ENCODE measurements at places on chromosomes 6 and 20.

DNA sequence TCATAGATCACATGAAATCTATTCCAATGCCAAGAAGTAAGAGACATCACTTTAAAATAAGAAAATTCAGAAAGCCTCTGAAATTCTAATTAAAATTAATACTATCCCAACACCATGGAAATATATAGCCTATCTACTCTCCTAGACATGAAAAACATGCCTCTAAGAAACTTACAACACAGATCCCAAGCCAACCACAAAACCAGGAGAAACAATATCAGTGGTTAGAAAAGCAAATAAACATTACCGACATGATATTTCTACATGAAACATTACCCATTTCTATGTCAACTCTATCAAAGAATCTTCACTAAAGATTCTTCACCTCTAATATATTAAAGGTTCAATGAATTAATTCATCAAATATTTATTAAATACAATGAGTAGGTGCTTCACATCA is 4.8 kb downstream of the EPB41L2 start:
- DNase-seq: no peak

- no peak for DNase-seq
These were observed 49.4 kb downstream of the ANKRD60 start for GRCh38 chr20:58179083-58179431.

GRCh38 chr6:129209355-129209754 is 326.4 kb downstream of the LAMA2 start:
- no peak for DNase-seq

DNA sequence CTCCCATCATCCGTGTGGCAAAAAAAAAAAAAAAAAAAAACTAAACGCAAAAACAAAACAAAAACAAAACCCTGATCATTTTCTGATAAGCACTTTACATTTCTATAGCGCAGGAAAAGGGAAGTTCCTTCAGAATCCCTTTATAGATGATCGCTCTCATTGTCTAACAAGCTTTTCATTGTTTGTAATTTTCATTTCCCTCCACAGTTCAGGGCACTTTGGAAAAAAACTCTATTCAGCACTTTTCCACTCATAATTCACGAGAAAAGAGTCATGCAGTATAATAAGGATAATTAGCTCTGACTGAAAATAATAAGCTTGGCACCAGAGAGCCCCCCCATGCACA is 89.4 kb upstream of the ATXN1 start:
- DNase-seq: no peak

- no peak for DNase-seq
These were observed at the start of gene TMEM151B for GRCh38 chr6:44269921-44270525. Gene TMEM151B (plus strand): TSS chr6:44270450. CDS start chr6:44270743, 293 bp downstream.

DNA sequence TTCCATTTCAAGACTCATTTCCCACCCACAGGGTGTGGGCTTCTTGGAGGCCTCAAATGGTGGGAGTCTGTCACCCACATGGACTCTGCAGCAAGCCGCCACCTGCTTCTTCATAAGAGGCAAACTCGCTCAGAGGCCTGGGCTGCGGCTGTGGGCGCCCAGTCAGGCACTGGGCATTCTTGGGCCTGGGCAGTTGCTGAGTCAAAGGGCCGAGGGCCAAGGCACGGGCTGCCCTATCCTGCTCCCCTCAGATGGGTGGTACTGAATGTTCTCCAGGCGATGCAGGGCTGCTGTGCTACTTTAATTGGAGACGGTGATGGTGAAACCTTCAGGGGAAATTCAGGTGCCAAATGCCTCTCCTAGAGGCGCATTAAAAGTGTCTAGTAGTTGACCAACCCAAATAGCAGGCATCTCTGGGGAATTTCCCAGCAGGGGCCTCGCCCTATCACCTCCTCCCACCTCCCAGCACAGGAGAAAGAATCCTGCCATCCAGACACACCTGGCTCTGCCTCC is 57.9 kb downstream of the MAFB start:
- DNase-seq: no peak

GRCh38 chr6:1618311-1619097 is 8.8 kb downstream of the FOXC1 start:
- no peak for DNase-seq

DNA sequence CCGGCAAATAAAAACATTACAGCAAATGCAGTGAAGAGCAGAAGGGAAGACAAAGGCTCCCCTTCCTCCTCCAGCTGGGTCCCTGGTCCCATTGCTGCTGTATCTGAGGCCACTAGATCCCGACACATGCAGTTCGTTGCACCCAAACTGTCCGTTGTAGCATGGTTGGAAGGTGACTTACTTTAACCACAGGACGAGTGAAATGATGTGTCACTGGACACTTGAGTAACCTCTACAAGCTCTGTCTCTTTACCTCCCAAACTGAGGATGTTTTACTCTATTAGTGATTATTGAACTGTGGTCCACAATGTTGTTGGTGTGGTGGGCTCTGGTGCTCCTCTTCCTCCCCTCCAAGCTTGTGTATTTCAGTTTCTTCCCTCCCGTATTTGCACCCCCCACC is 46.2 kb upstream of the ARMH2 start:
- DNase-seq: no peak

DNA sequence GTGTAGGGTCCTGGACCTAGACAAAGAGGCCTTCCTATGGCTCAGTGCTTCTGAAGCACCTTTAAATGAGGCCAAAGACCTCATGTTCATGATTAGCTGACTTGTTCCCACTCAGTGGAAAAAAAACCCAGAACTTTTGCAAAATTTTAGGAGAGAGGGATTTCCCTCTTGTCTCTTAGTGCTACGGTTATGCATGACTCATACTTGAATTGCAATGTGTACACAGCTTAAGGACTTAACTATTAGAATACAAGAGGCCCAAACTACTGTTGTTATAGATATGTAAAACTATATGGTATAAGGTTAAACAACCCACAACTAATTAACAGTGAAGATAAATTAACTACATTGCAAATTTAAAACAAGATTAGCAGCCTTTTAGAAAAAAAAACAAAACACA is 32.3 kb upstream of the HLA-A start:
- no peak for DNase-seq

DNA sequence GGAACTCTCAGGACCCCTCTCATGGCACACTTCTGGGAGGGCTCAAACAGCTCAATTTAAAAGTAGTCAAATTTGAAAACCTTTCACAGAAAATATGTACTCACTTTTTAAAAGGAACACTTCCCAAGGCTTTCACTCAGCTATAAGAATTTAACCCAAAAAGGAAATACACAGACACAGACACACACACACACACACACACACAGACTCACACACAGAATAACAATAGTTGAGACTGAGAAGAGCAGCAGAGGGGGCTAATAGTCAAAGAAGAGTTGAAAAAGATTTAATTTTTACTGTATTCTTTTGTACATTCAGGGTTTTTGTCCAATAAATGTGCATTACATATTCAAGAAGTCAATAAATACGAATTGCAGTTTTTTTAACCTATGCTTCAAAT is 211.4 kb downstream of the HACE1 start:
- DNase-seq: no peak

- DNase-seq: no peak
These were observed 30.1 kb downstream of the LAMA5 start for GRCh38 chr20:62336775-62337557.

GRCh38 chr6:100456141-100456907 is 8.4 kb downstream of the SIM1 start:
- no peak for DNase-seq

Data from stimulated activated CD4-positive, alpha-beta T cell treated with anti-CD3 and anti-CD28 coated beads, Interleukin-15, amount 100 ng/mL, for 1 hour (primary cell).